Stimulated activated CD4-positive, alpha-beta T cell treated with anti-CD3 and anti-CD28 coated beads, TNF-alpha, amount 100 ng/mL, for 4 hours (primary cell): ENCODE measurements at places on chromosomes 4 and X.

GRCh38 chr4:2303686-2304320 lies 41.9 kb upstream of the MXD4 start:
- no peak for DNase-seq

- no peak for DNase-seq
These were observed 164.8 kb upstream of the EMCN start for GRCh38 chr4:100682477-100683218.

- DNase-seq: no peak
These were observed 305.7 kb downstream of the PDHA2 start for GRCh38 chr4:96145601-96146000.

- no peak for DNase-seq
These were observed 1174.4 kb upstream of the PCDH10 start for GRCh38 chr4:131974730-131975129.

- no peak for DNase-seq
These were observed 25.0 kb upstream of the C4orf50 start for GRCh38 chr4:6043188-6043587.
